ENCODE measurements at places on chromosomes 11 and 22.

GRCh38 chr11:110787680-110788079 lies 75.4 kb upstream of the ARHGAP20 start:
- no peak for DNase-seq

GRCh38 chr11:57279116-57279515 lies 42.1 kb upstream of the APLNR start:
- no peak for DNase-seq

- DNase-seq, result no peak
Observed at GRCh38 chr22:45202333-45203149, 38.2 kb downstream of the KIAA0930 start.

DNA sequence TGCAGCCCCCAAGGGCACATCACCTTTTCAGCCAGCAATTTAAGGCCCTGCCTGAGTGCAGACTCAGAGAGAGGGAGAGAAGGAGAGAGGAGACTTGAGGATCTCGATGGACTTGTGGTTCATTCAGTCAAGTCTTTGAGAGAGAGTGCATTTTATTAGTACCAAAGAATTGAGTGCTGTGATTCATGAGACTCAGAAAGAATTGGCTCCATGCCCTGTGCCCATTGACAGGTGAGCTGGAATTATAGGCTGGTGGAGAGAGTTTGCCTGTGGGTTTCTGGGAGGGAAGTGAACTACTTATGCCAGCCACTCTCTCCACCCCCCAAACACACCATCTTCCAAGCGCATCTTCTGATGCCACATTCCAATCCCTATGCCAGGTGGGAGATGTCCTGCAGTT lies 236.8 kb downstream of the MN1 start:
- no peak for DNase-seq

DNA sequence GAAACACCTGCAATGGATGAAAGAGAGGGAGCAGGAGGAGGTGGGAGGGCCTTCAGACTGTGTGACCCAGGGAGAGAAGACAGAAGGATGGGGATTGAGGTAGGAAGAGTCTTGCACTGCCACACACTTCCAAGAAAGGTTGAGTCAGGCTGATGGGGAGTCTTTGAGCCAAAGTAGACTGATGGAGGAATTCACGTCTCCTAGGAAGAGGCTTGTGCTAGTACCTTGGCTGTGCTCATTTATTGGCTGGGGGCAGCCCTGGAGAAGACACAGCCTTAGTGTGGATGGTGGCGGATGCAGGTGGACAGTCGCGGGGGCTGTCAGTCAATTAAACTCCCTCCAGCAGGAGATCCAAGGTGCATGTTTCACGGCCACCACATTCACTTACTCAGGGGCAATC lies 16.2 kb upstream of the ACCSL start:
- no peak for DNase-seq

GRCh38 chr22:38335077-38335476 lies 17.8 kb upstream of the CSNK1E start:
- DNase-seq, result no peak

- DNase-seq, result no peak
Observed at GRCh38 chr11:8328231-8328794, 64.6 kb upstream of the LMO1 start.

Data from activated CD8-positive, alpha-beta T cell treated with anti-CD3 and anti-CD28 coated beads, Interleukin-2, amount 10 ng/mL, durations not matched to agents 7 days and 5 days (primary cell).